ENCODE measurements at places on chromosomes 7 and 10.

DNA sequence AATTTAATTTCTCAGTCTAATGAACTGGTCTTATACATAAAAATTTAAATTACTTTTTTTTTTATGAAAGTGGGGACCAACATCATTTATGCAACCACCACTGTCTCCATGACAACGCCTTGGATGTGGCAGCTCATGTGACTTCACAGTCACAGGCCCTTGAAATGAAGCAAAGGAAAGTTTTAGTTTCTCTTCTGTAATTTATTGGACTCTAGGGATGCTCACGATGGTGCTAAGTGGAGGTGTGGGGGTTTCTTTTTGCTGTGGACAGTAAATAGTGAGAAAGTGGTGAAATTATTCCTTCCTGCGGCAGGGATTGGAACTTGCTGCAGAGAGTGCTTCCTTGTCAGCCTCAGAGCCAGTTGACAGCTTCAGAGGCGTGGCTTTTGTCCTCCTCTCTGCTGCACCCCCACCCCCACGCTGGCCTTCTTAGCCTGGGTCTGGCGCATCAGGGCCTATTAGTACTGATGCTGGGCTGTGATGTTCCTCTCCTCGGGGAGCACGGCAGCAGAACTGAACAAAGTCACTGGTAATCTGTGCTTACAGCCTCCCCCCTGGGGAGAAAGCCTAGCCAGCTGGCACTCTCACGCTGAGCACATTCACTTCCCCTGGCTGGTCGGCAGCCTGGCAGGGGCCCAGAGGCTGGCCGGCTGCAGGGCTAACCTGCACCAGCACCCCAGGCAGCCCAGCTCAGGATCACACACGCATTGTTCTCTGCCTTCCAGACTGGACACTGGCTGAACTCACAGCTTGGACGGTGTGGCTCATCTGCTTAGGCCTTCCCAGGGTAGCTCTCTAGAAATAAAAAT is 517.5 kb upstream of the GALNT17 start:
- peak; percentile 41 for DNase-seq
- H3K36me3 ChIP-seq: no peaks in the 10 kb centered on the region
- no peaks in the 10 kb centered on the region for H3K27me3 ChIP-seq
- H3K27ac ChIP-seq: no peak overlapping the region
- H3K4me3 ChIP-seq: no peak overlapping the region
- H3K4me1 ChIP-seq: no peaks in the 10 kb centered on the region

- H3K36me3 ChIP-seq: no peaks in the 10 kb centered on the region
- H3K4me1 ChIP-seq: peaks cover 2% of the 10 kb centered on the region
- peak overlapping the region; percentile 8 for H3K27ac ChIP-seq
- H3K4me3 ChIP-seq: no peak overlapping the region
- peak; percentile 77 for DNase-seq
Observed at GRCh38 chr10:14653271-14654161, 121.2 kb downstream of the FAM107B start.

- H3K27me3 ChIP-seq: peaks cover 4% of the 10 kb centered on the region
- H3K36me3 ChIP-seq: no peaks in the 10 kb centered on the region
- no peak overlapping the region for H3K27ac ChIP-seq
- DNase-seq: no peak
- no peak overlapping the region for H3K4me3 ChIP-seq
- peaks cover 3% of the 10 kb centered on the region for H3K4me1 ChIP-seq
Observed at GRCh38 chr7:45434167-45434784, 139.9 kb upstream of the ADCY1 start.

DNA sequence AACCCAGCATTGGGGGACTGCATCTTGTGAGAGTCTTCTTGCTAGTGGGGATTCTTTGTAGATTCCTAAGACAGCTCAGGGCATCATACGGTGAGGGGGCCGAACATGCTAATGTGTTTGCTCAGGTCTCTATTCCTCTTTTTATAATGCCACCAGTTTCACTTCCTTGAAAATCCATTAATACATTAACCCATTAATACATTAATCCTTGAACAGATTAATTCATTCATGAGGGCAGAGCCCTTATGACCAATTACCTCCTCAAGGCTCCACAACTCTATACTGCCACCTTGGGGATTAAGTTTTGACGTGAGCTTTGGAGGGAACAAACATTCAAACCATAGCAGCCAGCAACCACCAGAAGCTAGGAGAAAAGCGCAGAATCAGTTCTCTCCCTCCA is 67.2 kb upstream of the POT1 start:
- DNase-seq: peak; percentile 33
- no peaks in the 10 kb centered on the region for H3K36me3 ChIP-seq
- H3K27me3 ChIP-seq: no peaks in the 10 kb centered on the region
- no peak overlapping the region for H3K27ac ChIP-seq
- no peak overlapping the region for H3K4me3 ChIP-seq

DNA sequence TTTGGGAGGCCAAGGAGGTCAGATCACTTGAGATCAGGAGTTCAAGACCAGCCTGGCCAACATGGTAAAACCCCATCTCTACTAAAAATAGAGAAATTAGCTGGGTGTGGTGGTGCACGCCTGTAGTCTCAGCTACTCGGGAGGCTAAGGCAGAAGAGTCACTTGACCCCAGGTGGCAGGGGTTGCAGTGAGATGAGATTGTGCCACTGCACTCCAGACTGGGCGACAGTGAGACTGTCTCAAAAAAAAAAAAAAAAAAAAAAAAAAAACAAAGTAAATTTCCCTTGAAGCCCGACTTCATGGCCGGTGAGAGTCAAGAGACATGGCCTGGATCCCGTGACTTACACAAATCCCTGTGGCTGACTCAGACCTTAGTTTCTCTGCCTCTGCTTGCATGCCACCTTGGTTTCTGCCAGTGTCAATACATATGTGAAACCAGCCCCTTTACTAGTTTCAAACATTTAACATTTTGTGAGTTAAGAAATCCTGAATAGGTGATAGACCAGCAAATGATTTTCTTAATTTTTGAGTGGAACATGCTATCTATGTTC is 62.8 kb downstream of the ZEB1 start:
- DNase-seq: peak; percentile 32
- no peak overlapping the region for H3K27ac ChIP-seq
- H3K4me1 ChIP-seq: peaks cover 2% of the 10 kb centered on the region
- H3K4me3 ChIP-seq: no peak overlapping the region

DNA sequence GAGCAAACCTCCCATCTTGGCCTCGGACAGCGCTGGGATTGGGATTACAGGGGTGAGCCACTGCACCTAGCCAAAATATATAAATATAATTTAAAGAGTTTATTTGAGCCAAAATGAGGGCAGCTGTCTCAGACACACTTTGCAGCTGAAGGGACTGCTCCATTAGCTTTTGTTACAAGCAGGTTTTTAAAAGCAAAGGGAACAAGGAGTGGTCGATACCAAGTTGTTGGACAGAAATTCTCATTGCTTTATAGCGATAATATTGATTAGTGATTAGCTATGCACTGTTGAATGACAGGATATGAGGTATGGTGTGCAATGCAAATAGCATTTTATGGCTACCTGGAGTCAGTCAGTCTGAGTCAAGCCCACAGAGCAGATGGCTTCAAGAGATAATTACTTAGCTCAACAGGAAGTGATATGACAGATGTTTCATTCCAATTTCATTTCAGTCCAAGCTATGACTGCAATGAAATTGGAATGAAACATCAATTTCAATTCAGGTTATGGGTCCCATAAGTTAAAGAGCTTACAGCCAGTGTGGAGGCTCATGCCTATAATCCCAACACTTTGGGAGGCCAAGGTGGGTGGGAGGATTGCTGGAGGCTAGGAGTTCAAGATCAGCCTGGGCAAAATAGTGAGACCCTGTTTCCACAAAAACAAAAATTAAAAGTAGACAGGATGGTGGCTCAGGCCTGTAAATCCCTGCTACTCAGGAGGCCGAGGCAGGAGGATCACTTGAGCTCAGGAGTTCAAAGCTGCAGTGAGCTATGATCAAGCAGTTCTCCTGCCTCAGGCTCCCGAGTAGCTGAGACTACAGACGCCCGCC is 23.1 kb downstream of the TYW1 start:
- H3K4me1 ChIP-seq: no peaks in the 10 kb centered on the region
- H3K27ac ChIP-seq: no peak overlapping the region
- no peak for DNase-seq

GRCh38 chr10:61931620-61932332 is 30.3 kb downstream of the ARID5B start:
- H3K36me3 ChIP-seq: no peaks in the 10 kb centered on the region
- H3K27ac ChIP-seq: no peak overlapping the region
- no peak overlapping the region for H3K4me3 ChIP-seq
- H3K4me1 ChIP-seq: peaks cover 3% of the 10 kb centered on the region

- no peaks in the 10 kb centered on the region for H3K36me3 ChIP-seq
- H3K4me1 ChIP-seq: no peaks in the 10 kb centered on the region
- no peak overlapping the region for H3K4me3 ChIP-seq
- no peak for DNase-seq
- H3K27ac ChIP-seq: no peak overlapping the region
- H3K27me3 ChIP-seq: no peaks in the 10 kb centered on the region
Observed at GRCh38 chr10:63505562-63505961, 15.6 kb upstream of the REEP3 start.

GRCh38 chr10:89413398-89413912 is 913 bp upstream of the IFIT5 start:
- no peaks in the 10 kb centered on the region for H3K27me3 ChIP-seq
- H3K4me1 ChIP-seq: peaks cover 5% of the 10 kb centered on the region
- no peak overlapping the region for H3K27ac ChIP-seq
- no peak for DNase-seq

GRCh38 chr10:5611899-5612680 is 54.3 kb downstream of the ASB13 start:
- no peak overlapping the region for H3K4me3 ChIP-seq
- H3K4me1 ChIP-seq: peaks cover 2% of the 10 kb centered on the region
- DNase-seq: peak; percentile 29
- no peaks in the 10 kb centered on the region for H3K36me3 ChIP-seq

DNA sequence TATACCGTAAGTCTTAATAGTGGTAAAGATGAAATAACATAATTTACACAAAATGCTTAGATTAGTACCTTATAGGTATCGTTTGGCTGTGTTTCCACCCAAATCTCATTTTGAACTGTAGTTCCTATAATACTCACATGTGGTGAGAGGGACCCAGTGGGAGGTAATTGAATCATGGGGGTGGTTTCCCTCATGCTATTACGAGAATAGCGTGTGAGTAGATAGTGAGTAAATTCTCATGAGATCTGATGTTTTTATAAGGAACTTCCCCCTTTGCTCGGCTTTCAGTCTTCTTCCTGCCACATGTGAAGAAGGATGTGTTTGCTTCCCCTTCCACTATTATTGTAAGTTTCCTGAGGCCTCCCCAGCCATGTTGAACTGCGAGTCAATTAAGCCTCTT is 426.3 kb upstream of the POT1 start:
- DNase-seq: no peak
- no peaks in the 10 kb centered on the region for H3K27me3 ChIP-seq

- H3K4me1 ChIP-seq: peaks cover 2% of the 10 kb centered on the region
- no peak for DNase-seq
- H3K36me3 ChIP-seq: no peaks in the 10 kb centered on the region
- no peak overlapping the region for H3K4me3 ChIP-seq
- no peak overlapping the region for H3K27ac ChIP-seq
- H3K27me3 ChIP-seq: no peaks in the 10 kb centered on the region
Observed at GRCh38 chr10:101394524-101395133, 40.7 kb downstream of the BTRC start.

GRCh38 chr7:138661069-138661635 is 40.0 kb downstream of the SVOPL start:
- no peak for DNase-seq
- H3K4me1 ChIP-seq: no peaks in the 10 kb centered on the region
- no peak overlapping the region for H3K27ac ChIP-seq
- no peaks in the 10 kb centered on the region for H3K36me3 ChIP-seq
- H3K4me3 ChIP-seq: no peak overlapping the region

DNA sequence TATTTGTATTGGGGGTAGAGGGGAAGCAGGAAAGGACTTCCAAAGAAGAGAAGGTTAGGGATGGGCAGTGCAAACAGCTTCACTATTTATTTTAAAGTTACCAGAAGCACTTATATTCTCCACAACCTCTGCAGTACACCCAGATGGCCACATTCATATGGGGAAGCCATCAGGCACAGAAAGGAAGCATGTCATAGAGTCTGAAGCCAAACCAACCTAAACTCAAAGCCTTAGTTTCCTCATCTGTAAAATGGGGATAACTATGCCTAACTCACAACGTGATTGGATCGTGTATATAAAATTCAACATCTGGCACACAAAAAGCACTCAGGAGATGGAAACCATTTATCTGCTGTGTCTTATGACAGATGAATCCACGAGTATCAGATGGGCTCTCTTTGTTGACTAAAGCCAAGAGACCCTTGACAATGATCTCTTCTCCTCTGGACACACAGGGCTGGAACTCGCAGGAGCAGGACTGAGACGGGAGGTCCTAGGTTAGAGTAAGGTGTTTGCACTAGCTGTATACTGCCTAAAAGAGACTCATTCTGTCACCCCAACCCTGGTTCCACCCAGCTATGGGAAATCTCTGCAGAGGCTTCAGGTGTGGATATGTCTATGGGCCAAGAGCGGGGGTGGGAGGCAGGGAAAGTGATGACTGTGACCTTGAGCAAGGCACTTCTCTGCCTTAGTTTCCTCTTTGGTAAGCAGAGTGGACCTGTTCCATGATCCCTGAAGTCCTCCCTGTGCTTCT is 1.8 kb downstream of the KIAA1549 start:
- H3K4me3 ChIP-seq: no peak overlapping the region
- peaks cover 3% of the 10 kb centered on the region for H3K4me1 ChIP-seq
- no peak for DNase-seq
- no peak overlapping the region for H3K27ac ChIP-seq

- H3K27me3 ChIP-seq: peaks cover 9% of the 10 kb centered on the region
- DNase-seq: peak; percentile 23
- no peaks in the 10 kb centered on the region for H3K4me1 ChIP-seq
Observed at GRCh38 chr7:55237156-55237893, 127.8 kb upstream of the LANCL2 start.

DNA sequence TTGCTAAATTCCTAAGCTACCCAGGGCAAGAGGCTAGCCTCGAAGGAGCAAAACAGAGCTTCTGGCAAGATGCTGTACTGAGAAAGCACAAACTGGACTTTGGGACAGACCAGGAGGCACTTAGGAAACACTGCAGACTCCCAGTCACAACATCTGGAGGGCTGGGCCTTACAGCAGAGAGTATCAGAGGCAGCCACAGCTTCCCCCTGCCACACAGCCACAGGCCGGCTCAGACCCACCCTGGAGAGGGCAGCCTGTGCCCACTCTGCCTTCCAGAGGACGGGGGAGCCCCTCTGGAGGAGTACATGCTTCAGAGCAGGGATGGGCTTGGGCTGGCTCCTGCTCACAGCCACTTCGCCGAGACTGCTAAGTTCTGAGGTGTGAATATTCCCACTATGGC is 17.4 kb downstream of the ESYT2 start:
- no peak overlapping the region for H3K4me3 ChIP-seq
- no peak overlapping the region for H3K27ac ChIP-seq
- no peaks in the 10 kb centered on the region for H3K27me3 ChIP-seq
- peaks cover 5% of the 10 kb centered on the region for H3K4me1 ChIP-seq
